Amygdala (tissue), 56 donors: ENCODE measurements at places on chromosomes 5 and 9.

GRCh38 chr9:87722393-87723088 is 3.4 kb upstream of the CTSL start:
- DNase-seq = no peak

GRCh38 chr9:115884846-115885245 is 268.7 kb upstream of the PAPPA start:
- no peak for DNase-seq

GRCh38 chr9:124869466-124869985 is 7.6 kb downstream of the ARPC5L start:
- no peak for DNase-seq

- DNase-seq = no peak
These were observed 19.8 kb downstream of the CDO1 start for GRCh38 chr5:115796656-115797055.

- DNase-seq = no peak
These were observed 261.1 kb upstream of the NR4A3 start for GRCh38 chr9:99560561-99560960.

DNA sequence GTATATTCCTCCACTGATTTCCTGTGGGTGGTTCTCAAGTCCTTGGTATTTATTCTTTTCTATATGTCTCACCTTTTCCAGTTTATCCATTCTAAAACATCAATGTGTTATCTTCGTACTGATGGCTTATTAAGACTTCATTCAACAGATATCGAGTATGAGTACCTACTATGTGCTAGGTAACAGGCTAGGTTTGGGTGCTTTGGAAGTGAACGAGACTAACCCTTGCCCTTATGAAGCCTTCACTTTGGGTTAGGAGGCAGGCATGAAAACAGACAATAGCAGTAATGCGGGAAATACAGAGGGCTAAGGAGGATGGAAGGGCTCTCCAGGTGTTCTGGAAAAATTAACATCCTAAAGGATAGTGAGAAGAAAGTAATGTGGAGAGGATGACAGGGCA is 53.4 kb downstream of the AQP7 start:
- no peak for DNase-seq

- DNase-seq = no peak
These were observed 54.1 kb downstream of the NPR3 start for GRCh38 chr5:32765266-32765665.

DNA sequence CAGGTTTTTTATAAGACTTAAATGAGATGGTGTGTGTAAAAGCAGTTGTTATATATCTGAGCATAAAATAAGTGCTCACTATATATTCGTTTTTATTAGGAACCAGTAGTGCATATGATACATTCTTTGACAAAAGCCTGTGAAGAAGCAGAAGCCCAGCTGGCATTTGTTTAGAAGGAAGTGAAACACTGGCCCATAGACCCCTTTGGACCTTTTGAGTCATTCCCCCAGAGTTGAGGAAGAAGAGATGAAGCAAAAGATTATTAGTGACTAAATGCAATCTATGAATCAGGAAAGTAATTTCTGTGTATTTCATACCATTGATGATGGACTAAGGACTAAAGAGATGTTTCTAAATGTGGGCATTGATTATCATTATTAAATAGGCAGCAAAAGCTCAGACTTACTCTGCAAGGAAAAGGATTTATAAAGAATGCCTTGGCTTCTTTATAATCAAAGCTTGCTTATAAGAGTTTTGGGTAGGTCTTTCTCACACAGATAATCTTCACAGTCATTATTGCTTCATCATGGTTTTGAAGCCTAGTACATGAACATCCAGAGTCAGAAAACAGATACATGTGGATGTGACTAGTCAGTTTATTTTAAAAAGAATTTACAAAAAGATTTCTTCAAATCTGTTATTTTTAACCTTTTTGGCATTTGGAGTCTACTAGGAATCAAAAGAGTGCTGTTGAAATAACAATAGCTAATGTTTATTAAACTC is 16.9 kb upstream of the FER start:
- DNase-seq = no peak

GRCh38 chr9:126838895-126839294 is 21.5 kb upstream of the ZBTB34 start:
- no peak for DNase-seq

GRCh38 chr9:99253772-99254431 is 31.8 kb downstream of the SEC61B start:
- DNase-seq = no peak

DNA sequence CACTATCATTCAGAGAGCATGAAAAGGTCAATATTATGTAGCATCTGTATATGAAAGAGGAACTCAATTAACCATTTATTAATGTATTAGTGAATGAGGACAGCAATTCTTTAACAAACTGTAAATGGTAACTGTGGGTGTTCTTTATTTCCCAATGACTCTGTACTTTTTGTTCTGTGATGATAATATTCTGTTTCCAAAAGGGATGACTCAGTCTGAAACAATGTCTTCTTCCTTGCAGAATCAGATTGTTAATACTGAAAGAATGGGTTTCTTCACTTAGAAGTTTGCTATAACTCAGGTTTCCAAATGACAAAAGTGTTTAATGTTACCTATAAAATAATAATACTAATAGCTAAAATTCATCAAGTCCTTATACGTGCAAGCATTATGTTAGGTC is 1518.7 kb upstream of the WWC1 start:
- no peak for DNase-seq

DNA sequence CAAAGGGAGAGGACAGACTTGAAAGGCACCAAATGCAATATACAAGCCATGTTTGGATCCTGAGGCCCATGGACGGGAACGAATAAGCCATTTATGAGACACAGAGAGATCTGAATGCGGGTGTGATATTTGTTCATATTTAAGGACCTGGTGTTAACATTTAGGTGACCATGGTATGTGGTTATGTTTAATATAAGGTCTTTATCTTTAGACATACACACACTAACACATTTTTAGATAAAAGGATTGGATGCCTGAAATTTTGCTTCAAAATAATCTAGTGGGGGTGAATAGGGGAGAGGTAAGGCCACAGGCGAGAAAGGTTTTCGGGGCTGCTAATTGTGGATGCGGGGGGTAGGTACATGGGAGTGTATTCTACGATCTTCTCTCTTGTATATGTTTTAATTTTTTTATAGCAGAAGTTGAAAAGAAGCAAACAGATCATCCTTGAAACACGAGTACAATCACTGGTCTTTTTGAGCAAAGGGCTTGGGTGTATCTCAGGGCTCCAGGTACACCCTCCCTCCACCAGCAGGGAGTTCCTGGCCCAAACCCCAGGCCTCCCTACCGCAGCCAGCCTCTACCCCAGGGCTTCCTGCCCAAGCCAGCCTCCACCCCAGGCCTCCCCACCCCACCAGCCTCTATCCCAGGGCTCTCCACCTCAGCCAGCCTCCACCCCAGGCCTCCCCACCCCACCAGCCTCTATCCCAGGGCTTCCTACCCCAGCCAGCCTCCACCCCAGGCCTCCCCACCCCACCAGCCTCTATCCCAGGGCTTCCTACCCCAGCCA is 12.2 kb downstream of the AKNA start:
- DNase-seq = no peak

- no peak for DNase-seq
These were observed 120.9 kb downstream of the ADAMTSL1 start for GRCh38 chr9:18594837-18595236.

GRCh38 chr9:28832168-28832770 is 1259.0 kb upstream of the C9orf72 start:
- DNase-seq = no peak

DNA sequence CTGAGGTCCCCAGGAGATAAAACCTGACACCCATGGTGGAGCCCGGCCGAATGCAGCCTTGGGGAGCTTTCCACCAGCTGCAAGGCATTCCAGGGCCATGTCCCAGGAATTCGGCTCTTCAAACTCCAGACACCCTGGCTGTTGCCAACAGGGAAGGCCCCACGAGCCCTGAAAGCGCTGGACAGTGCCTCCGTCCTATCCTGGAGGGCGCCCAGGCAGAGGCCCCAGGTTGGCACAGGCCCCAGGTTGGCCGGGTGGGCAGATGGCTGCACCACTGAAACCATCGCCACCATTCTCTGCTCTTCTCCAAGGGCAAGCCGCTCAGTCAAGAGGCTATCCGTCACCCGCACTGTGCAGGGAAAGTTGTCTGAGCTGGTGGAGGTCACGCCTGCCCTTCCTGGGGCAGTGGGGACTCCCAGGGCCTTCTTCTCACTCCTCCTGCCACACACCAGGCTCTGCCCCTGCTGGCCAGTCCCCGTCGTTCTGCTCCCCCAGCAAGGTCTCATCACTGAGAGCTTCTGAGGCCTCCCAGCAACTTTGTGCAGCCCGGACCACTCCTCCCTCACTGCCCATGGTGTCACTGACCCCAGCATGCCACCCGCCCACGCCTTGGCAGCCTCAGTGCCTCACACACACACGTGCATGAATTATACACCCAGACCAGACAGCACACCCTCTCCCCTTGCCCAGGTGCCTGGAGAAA is 21.2 kb downstream of the SLC6A3 start:
- no peak for DNase-seq

- no peak for DNase-seq
These were observed 6.0 kb upstream of the ZNF354C start for GRCh38 chr5:179054036-179054785.

- DNase-seq = no peak
These were observed 44.2 kb upstream of the SPIN1 start for GRCh38 chr9:88344013-88344412.

DNA sequence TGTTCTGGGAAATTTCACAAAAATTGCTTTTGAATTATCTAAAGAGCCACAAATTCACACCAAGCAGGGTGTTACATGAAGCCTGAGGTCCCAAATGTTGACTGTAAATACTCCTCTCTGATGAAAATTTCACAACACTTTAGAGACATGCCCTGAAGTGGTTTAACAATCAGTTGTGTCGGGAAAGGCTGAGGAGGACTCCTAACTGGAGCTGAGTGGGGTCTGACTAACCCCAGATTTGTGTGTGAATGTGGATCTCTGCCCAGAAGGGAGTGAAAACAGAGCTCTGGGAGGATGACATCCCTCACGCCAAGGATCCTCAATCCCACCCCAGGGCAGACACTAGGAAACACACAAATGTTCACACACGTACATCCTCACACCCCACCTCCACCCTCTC is 31.1 kb upstream of the GRXCR2 start:
- no peak for DNase-seq

DNA sequence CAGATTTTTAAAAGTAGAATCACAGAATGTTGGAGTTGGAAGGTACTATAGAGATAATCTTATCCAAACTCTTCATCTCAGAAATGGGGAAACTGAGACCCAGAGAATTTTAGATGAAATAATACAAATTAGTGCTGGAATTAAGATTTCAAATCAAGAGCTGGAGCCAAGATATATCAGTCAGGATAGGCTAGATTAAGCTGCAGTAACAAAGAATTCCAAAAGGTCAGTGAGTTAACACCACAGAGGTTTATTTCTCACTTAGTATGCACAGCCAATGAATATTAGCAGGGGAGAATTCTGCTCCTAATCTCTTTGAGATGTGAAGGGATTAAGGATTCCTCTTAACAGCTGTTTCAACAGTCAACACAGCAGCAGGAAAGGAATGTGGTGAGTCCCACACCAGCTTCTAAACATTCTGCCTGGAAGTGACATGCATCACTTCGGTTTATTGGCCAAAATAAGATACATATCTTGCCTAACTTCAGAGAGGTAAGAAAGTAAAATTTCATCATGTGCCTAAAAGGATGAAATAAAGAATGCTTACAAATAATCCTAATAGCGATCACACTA is 136.8 kb downstream of the FRMD3 start:
- DNase-seq = no peak

- no peak for DNase-seq
These were observed 59.9 kb downstream of the NUDT12 start for GRCh38 chr5:103502662-103503061.

GRCh38 chr9:592225-592624 is 249.3 kb upstream of the DMRT1 start:
- no peak for DNase-seq

- DNase-seq = no peak
These were observed 77.0 kb downstream of the ZCCHC7 start for GRCh38 chr9:37197158-37198038.

- no peak for DNase-seq
These were observed 455.9 kb downstream of the CDH9 start for GRCh38 chr5:26582350-26583045.

- no peak for DNase-seq
These were observed 320.3 kb downstream of the ARHGEF28 start for GRCh38 chr5:73946278-73946677.

DNA sequence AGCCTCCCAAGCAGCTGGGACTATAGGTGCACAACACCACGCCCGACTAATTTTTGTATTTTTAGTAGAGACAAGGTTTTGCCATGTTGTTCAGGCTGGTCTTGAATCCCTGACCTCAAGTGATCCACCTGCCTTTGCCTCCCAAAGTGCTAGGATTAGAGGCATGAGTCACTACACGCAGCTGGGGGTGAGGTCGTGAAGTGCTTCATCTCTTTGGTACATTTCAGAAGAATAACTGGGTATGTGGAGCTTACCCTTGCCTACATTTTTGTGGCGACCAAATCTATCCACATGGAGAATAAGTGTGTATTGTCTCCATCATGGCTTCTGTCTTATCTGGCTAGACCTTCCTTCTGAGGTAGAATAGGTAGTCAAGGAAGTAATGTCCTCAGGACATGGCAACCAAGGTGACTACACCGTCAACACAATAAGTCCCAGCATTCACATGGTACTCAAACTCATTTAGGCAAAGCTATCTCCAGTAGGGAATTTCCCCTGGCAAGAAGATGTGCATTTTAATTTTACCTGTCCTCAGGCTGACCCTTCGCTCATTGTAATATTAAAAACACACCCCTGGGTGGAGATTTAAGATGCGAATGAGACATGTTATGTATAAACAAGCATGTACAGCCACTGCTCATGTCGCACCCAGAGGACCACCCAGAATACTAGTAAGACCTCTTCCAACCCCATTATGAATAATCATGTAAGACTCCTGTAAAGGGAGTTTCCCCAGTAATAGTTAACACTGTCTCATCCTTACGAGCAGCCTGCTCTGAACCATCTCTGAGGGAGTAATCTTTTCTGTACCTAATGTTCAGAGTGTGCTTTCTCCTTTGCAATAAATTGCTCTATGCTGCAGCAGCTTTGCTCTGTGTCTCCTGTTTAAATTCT is 1173.2 kb downstream of the TAF11L14 start:
- no peak for DNase-seq

GRCh38 chr5:1288439-1289335 is 6.2 kb downstream of the TERT start:
- DNase-seq = no peak

DNA sequence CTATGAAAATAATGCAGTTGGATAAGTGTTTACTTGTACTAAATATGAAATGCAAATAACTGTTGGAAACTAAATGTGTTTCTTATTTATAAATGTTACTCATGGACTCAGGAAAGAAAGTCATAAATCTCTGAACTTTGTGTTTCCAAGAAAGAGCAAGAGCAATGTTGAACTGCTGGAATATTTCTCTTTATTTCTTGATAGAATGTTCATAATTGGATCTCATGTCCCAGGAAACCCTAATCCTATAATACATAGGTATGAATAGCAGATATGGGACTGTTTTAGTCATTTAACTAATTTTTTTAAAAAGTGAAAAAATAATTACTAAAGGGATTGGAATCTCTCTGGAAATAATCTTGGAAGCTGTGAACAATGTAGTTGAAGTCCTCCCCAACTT is 245.0 kb upstream of the ACTBL2 start:
- DNase-seq = no peak
